ENCODE measurements at places on chromosomes 6 and 20.

DNA sequence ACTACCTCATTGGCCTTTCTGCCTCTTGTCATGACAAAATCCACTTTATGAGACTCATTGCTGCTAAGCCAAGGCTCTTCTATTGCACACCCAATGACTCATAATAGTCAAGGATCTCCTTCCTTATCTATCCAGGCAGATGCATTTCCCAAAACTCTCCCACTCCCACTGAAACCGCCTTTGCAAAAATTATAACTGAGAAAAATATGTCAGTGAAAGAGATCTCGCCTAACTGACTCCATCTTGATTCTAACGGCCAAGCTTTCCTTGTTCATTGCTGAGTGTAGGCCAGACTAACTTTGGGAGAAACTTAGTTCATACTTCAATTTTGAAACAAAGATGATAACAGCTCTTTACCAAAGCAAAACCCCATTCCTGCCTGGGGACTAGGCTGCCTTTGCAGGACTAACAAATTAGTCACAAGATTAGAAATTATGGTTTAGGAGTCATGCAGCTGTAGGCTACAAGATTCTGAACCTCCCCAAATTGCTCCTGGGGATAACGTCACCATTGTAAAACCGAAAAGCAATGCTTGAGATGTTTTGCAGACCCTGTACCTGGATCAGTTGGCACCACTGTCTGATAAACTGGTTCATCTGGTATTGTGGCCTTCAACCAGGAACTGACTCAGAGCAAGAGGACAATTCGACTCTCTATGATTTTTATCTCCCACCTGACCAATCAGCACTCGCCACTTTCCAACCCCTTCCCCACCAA is 47.1 kb downstream of the HAO1 start:
- DNase-seq, result no peak

DNA sequence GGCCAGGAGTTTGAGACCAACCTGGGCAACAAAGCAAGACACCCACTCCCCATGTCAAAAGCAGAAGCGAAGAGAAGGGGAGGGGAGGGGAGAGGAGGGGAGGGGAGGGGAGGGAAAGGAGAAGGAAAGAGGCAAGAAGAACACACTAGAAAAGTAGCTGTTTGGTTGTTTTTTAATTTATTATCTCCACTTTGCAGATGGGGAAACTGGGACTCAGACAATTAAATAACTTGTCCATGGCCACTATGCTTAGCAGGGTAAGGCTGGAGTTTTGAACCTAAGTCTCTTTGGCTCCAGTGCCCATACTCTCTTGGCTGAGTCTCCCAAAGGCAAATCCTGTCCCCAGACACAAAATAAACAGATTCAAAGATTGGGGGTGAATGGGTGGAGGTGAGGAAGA is 12.4 kb upstream of the GHRH start:
- no peak for DNase-seq

DNA sequence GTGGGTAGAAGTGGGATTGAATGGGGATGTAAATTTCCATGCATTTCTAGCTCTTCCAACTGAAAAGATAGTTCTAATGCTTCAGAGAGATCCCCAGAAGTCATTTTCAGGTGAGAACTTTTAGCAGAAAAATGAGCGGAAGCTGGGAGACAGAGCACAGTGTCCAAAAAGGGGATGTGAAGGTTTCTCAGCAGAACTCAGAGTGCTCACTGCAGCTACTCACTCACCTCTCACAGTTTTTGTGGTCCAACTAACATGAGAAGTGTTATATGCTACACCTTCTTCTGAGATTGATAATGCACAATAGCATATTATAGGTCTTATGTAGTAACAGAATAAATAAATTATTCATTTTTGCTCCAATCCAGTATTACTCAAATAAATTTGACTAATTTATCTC is 519.2 kb upstream of the HS3ST5 start:
- DNase-seq, result no peak

GRCh38 chr20:38181207-38181801 is 16.2 kb upstream of the TGM2 start:
- DNase-seq, result no peak

DNA sequence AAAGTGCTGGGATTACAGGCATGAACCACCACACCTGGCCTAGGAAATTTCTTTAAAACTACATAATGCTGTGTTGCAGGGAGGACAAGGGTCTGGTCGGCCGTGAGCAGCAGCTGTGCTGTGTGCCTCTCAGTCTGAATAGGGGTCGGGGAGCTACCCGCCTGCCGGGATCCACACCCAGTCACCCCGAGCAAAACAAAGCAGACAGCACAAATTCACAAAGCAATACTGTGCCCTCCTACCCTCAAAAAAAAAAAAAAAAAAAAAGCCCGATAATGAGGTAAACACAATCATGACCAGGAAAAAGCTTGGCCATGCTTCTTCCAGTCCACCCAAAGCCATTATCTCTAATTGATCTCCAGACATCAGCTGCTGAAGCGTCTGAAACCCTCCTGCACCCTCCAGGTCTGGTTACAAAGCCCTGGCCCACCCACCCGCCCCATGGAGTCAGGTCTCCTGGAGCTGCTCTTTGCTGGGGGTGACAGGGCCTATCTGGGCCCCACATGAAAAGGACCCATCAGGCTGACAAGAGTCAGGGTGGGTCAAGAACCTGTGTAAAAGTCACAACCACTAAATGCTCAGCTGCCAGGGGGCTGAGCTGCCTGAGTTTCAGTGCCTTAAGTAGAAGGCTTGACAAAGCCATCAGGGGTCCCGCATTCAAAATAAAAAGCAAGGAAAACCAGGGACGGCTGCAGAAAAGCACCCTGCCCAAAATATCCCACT is 88.2 kb downstream of the NOL4L start:
- DNase-seq, result no peak

GRCh38 chr6:137102851-137103492 is 58.2 kb upstream of the IL20RA start:
- no peak for DNase-seq

DNA sequence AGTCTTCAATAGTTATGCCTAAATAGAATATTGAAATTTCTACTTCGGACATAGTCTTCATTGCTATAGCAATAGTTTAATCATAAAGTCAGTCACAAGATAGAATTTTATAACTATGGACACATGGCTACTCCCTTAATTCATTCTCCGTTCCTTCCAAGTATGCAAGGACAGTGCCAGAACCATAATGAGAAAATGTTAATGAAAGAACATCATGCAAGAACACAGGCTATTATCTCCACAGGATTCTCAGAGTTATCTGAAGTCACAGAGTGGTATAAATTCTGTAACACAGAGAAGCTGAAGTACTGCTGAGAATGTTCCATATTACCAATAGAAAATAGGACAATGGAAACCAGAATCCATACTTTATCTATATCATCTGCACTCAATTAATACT is 826.2 kb downstream of the EPHA7 start:
- DNase-seq, result no peak

GRCh38 chr20:51533291-51534172 is 9.0 kb downstream of the NFATC2 start:
- DNase-seq, result no peak

DNA sequence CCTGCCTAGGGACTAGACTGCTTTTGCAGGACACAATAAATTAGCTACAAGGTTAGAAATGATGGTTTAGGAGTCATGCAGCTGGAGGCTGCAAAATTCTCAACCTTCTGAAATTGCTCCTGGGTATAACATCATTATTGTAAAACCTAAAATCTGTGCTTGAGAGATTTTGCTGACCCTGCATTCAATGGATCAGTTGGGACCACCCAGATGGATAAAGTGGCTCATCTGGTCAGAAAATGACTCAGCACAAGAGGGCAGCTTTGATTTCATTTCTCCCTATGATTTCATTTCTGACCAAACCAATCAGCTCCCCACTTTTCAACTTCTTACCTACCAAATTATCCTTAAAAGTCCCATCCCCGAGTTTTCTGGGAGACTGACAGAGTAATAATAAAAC is 367.3 kb upstream of the AGPAT4 start:
- no peak for DNase-seq

GRCh38 chr6:158270389-158271127 is 41.7 kb upstream of the TULP4 start:
- DNase-seq, result no peak

DNA sequence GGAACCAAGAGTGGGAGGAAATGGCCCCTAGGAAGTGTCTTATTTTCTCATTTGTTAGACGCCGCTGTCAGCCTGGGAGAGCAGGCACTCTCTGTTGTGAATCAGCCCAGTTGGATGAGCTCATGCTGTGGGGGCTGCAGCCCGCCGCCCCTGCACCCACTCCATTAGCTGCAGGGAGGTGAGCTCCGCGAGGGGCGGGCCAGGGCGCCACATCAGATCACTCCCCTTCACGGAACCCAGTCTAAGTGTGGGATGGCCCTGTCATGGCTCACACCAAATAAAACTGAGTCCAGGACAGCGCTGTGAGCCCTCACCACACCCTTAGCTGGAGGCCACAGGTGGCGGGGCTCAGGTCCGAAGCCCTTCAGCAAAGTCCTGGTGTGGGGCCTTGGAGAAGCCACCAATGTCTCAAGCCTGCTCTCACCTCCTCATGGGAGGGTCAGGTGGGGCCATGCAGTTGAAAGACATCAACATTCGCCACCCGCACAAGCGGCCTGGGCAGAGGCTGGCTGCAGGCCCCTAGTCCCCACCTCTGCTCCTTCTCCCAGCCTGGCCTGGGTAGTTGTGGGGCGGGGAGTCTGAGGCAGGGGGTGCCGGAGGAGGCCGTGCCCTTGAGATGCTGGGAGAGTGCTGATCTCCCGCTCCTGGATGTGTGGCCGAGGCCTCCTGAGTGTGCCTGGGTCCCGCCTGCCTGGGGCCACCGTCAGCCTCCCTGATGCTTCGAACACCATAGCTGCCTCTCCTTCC is 66.2 kb upstream of the SLCO4A1 start:
- DNase-seq, result no peak

DNA sequence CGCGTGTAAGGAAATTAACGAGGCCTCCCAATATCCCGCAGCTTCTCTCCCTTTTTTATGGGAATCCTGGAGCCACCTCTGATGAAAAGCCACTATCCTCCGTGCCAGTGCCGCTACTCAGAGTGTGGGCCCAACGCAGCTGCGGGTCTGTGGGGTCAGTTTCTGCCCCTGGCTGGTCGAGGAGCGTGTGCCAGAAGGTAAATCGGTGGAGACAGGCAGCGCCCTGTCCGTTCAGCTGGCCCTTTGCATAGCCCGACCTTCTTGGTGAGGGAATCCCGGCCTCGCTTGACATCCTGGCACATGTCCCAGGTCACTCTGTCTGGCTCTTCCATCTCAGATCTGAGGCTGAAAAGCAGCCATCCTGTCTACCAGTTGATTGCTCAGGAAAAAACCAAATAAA is 4.6 kb downstream of the THBS2 start:
- no peak for DNase-seq

DNA sequence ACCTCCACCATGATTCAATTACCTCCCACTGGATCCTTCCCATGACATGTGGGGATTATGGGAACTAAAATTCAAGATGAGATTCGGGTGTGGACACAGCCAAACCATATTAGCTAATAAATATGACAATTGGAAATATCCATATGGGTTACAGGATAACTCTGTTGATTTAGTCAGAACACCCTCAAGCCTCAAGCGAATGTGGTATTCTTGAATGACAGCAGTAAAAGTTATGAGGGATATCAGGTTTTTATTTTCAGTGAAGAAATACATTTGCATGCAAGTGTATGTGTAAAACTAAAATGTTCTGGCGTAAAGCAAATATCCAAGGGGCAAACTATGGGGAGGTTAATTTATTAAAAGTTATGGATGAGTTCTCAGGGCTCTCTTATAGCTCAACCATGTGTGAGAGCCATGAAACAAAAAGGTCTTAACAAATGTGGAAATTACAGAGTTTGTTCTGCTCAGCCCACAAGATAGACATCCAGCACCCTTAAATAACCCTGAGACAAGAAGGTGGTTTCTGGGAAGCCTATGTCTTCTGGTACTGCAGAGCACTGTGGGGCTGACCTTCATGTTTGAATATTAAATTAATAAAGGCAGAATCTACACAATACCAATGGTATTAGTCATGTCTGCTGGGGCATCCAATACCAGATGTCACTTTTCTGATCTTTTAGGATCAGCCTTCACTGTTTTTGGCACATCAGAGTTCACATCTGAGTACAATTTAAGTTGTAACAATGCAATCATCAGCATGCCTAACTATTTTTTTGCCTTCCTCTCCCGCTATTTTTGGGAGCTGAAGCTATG is 370.5 kb upstream of the RSPO3 start:
- DNase-seq, result no peak

DNA sequence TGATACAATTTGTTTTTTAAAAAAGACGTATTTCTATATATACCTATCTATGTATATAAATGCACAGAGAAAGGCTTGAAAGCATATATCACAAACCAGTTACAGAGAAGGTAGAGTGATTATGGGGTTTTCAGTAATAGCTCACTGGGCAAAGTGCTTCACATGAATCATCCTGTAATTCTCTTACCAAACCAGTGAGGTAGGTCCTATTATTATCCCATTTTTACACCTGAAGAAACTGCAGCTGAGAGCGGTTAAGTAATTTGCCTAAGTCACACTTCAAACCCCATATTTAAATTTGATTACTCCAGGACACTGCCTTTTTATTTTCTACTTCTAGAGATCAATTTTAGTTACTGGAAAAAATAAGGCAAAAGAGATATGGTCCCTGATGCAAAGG is 4.4 kb downstream of the GSS start:
- no peak for DNase-seq

DNA sequence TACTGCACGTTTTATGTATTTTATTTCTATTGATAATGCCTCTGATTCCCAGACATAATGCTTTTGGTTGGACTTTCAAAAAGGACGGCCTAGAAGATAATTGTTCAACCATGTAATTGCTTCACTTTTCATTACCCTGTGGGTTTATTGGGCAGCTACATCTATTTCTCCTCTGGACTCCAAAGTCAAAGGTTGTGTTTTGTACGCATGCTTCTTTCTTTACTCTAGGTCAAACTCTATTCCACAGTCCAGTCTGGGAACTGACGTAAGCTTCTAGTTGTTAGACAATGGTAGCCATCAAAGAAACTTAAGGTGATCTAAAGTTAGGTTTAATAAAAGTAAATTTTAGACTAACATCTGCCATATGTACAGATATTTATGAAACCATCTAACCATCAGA is 6.6 kb upstream of the SLC17A3 start:
- no peak for DNase-seq

DNA sequence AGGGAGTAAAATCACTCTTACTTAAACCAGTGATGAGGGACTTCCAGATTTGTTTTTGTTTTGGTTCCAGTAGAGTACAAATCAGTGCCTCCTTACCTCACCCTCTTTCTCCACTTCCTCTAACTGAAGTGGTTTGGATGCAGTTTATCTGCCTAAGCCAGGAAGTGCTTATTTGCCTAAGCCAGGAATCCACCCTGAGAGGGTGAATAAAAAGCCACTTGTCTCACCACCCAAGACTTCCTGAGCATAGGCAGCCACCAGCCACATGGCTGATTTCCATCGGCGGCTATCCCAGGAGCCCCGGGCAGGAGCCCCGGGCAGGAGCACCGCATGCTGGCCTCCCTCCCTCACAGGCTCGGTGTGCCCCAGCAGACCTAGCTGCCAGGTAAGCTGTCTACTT is 12.0 kb downstream of the LRP11 start:
- DNase-seq, result no peak

GRCh38 chr6:55678330-55679224 is 99.6 kb upstream of the HMGCLL1 start:
- DNase-seq, result no peak
